ENCODE measurements at places on chromosomes 6 and 20.

- DNase-seq, result no peak
Observed at GRCh38 chr6:129643968-129644367, 66.0 kb downstream of the ARHGAP18 start.

GRCh38 chr20:11221046-11221445 lies 547.2 kb upstream of the JAG1 start:
- DNase-seq, result no peak

- peak; percentile 46 for DNase-seq
Observed at GRCh38 chr20:15708984-15709598, 864.2 kb downstream of the KIF16B start.

DNA sequence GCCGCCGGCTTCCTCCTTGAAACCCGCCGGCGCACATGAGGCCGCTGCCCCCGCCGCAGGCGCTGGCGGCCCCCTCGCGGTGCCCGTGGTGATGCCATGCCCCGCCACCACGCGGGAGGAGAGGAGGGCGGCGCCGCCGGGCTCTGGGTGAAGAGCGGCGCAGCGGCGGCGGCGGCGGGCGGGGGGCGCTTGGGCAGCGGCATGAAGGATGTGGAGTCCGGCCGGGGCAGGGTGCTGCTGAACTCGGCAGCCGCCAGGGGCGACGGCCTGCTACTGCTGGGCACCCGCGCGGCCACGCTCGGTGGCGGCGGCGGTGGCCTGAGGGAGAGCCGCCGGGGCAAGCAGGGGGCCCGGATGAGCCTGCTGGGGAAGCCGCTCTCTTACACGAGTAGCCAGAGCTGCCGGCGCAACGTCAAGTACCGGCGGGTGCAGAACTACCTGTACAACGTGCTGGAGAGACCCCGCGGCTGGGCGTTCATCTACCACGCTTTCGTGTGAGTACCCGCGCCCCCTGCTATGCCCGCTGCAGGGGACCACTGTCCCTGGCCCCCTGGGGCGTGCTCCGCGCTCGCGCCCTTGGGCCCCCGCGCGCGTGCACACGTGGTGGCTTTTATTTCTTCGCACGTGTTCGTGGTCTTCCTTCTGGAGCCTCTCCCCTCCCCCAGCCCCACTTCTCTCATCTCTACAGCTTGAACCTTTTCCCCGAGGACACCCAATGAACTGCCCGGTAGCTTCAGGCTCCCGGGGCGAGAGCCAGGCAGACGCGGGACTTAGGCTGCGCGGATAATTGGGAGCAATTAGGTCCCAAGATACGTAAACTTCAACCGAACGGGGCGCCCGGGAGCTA lies 453 bp downstream of the KCNQ5 start:
- DNase-seq, result no peak

- DNase-seq, result no peak
Observed at GRCh38 chr20:61712688-61713087, 353.0 kb downstream of the TAF4 start.

- no peak for DNase-seq
Observed at GRCh38 chr6:125307964-125308615, 6.3 kb upstream of the HDDC2 start.

DNA sequence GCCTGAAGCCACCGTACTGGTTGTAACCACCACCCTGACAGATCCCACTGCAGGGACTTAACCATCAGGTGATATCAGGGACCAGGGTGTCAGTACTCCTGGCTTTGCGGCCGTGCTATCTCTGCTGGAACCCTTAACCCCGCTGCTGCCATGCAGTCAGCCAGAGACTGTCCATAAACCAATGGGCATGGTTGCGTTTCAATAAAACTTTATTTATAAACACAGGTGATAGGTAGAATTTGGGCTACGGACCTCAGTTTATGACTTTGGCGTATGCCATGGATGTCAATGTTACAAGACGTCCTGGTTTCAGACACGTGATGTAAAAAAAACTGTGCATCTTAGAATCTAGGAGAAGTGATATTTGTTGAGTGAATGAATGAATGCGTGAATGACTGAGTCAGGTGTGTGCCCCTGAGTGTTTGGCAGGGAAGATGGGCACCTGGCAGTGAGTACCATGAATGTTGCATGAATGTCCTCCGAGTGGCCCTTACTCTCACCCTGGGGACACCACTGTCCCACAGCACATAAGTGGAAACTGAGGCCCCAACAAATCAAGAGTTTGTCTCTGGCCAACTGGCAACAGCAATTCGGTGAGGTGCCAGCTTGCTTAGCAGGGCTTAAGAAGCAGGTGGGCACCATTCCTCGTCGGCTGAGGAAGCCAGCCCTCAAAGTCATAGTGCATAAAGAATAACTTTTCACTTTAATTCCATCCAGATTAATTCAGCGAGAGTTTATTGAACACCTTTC lies 64.0 kb upstream of the APCDD1L start:
- DNase-seq, result no peak

Measured in HuH-7.5 (cell line).